Stimulated activated CD8-positive, alpha-beta memory T cell treated with anti-CD3 and anti-CD28 coated beads, Interleukin-4, amount 100 ng/mL, for 4 hours (primary cell): ENCODE measurements at places on chromosomes 2 and 18.

GRCh38 chr2:195532628-195533271 is 124.3 kb upstream of the SLC39A10 start:
- no peak for DNase-seq

DNA sequence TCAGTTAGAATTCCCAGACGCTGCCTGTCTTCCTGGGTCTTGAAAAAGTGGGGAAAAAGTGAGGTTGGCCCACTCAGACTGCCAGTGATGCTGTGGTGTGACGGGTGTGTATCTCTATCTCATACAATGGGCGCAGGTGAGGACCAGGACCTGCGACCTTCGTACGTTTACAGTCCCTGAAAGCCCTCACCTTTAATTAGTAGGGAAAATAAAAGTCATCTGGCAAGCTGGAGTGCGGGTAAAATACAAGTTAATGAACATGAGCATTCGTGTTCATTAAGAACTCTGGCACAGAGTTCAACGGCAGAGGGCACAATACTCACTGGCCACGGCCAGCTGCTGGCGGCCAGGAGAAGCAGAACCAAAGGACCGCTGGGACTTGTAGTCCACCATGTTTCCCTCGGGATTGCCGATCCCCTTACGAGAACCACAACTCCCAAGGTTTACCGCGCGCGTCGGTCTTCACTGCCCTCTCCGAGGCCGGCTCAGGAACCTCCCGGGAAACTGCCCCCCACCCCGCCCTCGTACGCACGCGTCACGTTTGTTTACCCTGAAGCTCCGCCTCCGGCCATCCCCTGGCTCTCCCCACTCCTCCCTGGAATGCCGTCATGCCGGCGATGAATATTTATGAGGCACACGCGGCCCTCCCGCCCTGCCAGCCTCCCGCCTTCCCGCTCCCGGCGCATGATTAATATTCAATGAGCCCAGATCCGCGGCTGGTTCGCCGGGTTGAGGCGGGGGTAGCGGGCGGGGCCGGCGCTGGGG is 488 bp upstream of the PHLPP1 start:
- DNase-seq, result peak; percentile 89

GRCh38 chr2:69704446-69704845 is 37.5 kb upstream of the ANXA4 start:
- DNase-seq, result no peak

GRCh38 chr2:177332026-177332991 is 60.3 kb upstream of the AGPS start:
- no peak for DNase-seq

DNA sequence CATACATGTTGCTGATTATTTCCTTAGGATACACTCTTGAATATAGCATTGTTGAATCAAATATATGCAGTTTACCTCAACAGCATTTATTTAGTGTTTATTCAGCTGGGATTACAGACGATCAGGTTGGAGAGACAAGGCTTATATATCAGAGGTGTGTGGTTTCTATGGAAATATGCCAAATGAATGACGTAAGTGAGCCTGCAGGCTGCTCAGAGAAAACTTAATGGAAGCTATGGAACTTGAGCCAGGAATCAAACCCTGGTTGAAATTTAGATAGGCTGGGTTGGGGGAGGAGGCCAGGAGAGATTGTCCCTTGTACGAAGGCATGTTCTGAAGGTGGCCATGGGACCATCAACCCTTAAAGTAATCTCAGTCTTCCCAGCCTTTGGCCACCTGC is 79.5 kb downstream of the INPP4A start:
- no peak for DNase-seq

DNA sequence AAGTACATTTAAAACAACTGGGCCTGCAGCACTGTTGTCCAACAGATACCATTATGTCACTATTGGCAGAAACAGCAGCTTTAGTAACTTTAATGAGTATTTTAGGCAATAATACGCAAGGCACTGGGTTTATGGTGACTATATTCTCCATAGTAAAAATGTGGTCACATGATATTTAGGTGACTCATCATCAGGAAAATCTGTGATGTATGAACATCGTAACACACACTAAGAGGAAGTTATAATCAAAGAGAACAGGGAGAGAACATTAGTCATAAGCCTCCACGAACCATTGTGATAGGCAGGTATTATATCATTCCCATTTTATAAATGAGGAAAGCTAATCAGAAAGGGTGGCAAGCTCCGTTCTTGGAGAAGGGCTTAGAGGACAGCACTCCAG is 36.9 kb downstream of the RAPH1 start:
- no peak for DNase-seq

- DNase-seq, result no peak
Observed at GRCh38 chr2:190202604-190203003, 117.0 kb downstream of the HIBCH start.

DNA sequence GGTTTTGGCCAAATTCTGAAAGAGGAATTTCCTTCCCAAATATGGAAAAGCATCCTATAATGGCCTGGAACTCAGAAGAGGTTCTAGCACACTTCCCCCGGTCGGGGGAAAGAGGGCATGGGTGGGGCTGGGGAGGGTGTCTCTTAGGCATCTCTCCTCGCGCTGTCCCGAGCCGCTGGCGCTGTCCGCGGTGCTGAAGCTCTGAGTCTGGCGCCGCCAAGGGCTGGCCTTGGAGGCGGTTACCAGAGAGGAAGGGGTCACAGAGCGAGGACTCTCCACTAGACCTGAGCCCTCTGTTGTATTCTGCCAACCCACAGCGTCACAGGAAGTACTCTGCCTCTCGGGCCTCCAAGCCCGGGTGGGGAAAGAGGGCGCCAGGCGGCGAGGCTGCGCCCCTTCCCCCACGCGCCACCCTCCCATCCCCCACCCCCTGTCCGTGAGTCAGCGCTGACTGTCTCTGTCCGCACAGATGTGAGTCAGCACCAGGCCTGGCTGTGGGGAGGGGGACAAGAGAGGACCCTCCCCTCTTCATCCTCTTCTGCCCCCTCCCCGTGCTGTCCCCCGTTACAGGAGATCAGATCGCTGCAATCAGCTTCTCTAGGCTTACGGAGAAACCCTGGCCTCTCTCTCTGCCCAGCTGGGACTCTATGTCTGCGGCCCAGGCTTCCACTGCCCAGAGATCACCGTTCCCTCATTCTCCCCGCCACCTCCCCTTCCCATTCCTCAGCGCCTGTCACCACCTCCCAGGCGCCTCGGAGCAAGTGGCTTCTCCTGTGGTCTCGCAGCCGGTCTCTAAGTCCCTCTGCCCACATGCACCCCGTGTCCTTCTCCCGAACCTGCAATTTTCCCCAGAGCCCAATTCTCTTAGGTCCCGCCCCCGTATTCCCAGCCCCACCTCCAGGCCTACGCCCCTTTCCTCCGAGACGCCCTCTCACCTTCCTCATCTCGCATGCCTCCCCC is 779 bp downstream of the PTPRN start:
- DNase-seq, result peak; percentile 43

DNA sequence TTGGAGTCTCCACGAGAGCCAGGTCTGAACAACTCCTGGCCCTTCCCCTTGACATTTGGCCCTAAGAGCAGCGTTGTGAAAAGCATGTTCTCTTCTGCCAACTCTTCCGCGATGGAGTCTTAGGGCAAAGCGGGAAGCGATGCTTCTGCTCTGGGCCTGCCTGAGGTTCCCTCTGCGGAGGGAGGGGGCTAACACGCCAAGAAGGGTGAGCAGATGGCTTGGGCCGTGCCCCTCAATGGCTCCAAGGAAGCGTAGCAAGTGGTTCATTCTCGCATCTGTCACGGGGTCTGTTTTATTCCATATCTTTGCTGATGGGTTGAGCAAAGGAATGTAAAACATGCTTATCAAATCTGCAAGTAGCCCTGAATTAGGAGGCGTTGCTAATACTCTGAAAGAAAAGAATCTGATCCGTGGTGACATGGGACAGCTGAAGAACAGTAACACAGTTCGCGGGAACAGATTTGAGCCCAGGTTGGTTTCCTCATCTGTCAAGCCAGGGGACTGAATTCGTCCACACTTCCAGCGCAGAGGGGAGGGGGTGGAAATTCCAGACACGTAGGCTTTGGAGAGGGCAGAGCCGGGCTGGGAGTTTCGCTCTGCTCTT is 38.0 kb downstream of the DNMT3A start:
- DNase-seq, result no peak

DNA sequence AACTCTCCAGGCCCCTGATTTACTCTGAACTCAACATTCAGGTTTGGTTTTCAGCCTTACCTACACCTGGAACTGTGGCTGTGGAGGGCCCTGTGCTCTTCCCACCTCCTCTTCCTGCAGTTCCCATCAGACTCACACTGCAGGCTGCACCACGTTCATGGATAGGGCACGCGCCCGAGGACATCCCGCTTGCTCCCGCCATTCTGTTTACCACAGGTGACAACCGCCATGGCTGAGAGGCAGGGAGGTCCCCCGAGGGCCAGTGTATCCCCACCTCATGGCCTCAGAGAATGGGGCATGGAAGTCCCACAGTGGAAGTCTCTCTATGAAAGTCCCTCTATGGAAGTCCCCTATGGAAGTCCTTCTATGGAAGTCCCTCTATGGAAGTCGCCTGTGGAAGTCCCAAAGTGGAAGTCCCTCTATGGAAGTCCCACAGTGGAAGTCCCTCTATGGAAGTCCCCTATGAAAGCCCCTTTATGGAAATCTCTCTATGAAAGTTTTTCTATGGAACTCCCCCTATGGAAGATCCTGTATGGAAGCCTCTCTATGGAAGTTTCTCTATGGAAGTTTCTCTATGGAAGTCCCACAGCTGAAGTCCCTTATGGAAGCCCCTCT is 358.4 kb upstream of the SALL3 start:
- DNase-seq, result no peak

GRCh38 chr2:66899648-66900047 is 464.7 kb downstream of the MEIS1 start:
- no peak for DNase-seq

DNA sequence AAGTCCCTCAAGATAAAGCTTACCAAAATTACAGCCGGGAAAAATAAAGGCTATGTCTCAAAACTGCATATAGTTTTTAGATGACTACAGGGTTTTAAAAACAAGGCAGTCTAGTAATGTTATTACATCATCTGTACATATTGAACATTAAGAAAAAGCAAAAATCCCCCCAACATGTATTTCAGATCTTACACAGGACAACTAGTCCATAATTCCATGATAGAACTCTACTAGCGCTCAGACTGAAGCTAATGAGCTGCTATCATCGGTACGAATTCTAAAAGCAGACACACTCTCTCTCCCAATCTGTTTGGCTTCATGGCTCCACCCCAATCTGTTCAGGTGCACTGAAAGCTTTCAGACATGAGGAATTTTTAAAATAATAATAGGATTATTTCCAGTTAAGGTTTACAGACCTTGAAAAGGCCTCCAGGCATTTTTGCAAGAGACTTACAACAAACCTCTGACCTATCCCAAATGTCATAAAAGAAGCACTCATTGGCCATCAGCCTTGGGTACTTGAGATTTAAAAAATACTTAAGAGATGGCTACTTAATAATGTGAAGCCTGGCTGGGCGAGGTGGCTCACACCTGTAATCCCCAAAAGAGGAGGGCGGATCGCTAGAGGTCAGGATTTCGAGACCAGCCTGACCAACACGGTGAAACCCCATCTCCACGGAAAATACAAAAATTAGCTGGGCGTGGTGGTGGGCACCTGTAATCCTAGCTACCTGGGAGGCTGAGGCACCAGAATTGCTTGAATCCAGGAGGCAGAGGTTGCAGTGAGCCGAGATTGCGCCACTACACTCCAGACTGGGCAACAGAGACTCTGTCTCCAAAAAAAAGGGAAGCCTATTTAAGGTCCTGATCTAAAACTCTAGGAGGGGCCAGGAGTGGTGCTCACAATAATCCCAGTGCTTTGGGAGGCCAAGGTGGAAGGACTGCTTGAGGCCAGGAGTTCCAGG is 2.0 kb downstream of the NPC1 start:
- no peak for DNase-seq

- DNase-seq, result no peak
Observed at GRCh38 chr2:127545189-127545588, 9.7 kb downstream of the MYO7B start.

- no peak for DNase-seq
Observed at GRCh38 chr2:28643911-28644334, 107.7 kb upstream of the PPP1CB start.

GRCh38 chr2:236603361-236604015 is 33.9 kb downstream of the ACKR3 start:
- DNase-seq, result no peak

DNA sequence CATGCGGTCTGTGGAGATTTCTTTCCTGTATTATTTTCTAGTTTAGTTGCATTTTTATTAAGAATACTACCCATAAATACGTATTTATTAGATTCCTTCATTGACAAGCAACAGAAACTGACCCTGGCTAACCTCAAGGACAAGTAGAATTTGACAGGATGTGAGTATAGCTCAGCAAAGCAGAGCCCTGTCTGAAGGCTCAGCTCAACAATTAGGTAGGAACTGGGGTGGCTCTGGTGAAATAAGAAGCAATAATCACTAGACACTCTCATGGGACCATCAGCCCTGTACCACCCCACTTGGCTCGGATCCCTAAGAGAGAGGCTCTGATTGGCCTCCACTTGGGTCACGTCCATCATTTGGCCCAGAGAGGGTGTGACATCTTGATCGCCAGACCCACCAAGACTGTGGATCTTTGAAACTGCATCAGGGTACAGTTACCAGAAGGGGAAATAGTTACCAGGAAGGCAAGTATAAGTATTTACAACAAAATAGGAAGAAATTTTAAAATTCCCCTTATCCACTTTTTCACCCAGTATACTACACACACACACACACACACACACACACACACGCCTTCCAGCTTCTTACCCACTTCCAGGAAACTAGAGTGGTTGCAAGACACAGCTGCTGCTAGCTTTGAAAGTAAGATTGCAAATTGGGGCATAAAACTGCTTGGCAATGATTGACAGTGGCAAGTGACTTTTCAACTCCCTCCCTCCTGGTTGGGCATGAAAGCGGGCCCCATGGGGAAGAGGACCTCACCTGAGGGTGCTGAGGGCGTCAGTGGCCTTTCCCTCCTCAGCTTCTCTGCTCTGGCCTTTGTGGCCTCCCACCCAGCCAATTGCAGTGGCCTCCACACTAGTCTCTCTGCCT is 41.8 kb downstream of the KCTD18 start:
- DNase-seq, result no peak

GRCh38 chr2:238133499-238134392 is 4.7 kb upstream of the KLHL30 start:
- no peak for DNase-seq

DNA sequence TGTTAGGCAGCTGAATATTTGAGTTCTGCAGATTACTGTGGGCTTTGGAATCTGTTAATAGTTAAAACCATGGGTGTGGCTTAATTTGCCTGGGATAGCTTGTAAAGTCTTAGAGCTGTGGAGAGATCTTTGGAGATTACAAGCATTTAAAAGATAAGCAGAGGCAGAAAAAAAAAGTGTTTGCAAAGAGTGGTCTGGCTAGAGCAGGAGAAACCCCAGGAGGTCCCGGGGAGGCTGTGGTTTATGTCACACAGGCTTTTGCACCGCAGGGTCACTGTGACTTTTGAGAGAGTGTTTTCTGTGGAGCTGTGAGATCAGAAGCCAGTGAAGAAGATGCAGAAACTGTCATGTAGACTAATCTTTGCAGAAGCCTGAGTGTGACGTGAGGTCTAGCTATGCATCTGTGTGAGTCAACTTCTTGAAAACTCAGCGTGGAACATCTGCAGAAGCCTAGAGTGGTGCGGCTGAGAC is 49.0 kb downstream of the SETBP1 start:
- peak; percentile 22 for DNase-seq

DNA sequence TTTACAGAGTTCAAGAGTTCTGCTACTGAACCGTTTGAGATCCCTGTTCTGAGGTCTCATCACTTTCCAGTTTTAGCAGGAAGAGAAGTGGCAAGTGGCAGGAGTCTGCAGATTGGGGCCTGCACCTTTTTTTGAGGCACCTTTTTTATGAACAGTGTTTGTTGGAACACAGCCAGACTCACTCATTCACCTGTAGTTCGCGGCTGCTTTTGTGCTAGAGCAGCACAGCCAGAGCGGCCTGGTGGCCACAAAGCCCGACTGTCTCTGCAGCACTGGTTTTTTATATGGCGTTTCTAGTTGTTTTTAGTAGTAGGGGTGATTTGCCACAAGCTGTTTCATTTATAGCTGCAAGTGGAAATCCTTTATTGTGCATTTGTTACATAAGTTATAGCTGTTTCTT is 8.6 kb downstream of the ACP1 start:
- DNase-seq, result no peak
